ENCODE measurements at places on chromosomes 4 and X. TPM values are rescaled to one million over a fixed set of nuclear protein-coding genes. Genes with fewer than 3 reads are reported as not detected.
A peak's percentile ranks its signal among the peaks of the same experiment; 100 is the strongest.

- H3K27ac ChIP-seq = peak overlapping the region; percentile 95
- H3K4me3 ChIP-seq = peak overlapping the region; percentile 80
These were observed 68.6 kb downstream of the NOCT start for GRCh38 chr4:139083956-139084803.

GRCh38 chr4:169342906-169343564 is 72.3 kb upstream of the SH3RF1 start:
- H3K36me3 ChIP-seq = no peaks in the 10 kb centered on the region

GRCh38 chr4:13452927-13453579 is 31.1 kb downstream of the RAB28 start:
- no peak overlapping the region for H3K27ac ChIP-seq
- no peak for DNase-seq
- no peaks in the 10 kb centered on the region for H3K4me1 ChIP-seq
- peaks cover 18% of the 10 kb centered on the region for H3K36me3 ChIP-seq

DNA sequence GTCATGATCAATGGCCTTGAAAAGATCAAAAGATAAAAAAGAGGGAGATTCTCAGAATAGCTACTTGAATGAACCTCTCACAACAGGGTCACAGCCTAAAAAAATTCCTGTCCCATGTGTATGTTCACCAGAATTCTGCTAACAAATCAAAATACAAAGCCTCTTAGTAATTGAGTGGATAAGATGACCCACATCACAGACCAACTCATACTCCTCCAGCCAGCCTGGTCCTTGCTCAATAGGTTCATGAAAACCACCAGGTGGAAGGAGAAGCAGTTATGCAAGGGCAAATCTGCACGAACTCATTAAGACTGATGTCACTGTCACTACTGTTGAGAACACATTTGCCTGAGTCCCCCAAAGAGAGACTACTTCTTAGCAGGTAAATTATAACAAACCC is 21.5 kb downstream of the WDFY3 start:
- no peak overlapping the region for H3K27ac ChIP-seq

DNA sequence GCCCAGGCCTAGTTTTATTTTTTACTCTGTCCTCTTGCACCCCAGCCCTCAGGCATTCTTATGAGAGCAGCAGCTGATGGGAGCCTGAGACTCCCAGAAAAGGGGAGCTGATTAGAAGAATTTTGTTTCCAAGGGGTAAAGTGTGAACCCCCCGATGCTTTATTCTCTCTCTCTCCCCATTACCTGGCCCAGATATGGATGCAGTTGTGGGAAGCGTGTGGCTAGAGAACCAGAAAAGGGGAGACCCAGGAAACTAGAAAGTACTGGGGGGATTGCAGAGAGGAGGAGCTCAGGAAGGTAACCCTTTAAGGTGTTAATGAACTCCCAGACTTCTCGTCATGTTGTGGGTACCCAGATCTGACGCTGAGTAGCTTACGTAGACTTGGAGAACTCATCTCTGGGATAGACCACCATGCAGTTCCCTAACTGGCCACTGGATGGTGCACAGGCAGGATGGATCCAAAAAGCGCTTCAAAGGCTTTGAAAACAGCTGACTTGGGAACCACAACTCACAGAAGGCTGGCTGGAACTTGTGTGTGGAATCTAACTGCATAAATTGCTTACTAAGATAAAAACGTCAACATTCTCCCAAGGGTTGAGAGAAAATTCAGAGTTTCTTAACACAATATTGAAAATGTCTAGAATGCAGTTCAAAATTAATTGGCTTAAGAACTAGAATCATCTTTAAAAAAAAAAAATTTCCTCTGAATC is 64.7 kb downstream of the TBC1D14 start:
- no peaks in the 10 kb centered on the region for H3K27me3 ChIP-seq
- peaks cover 15% of the 10 kb centered on the region for H3K4me1 ChIP-seq
- H3K27ac ChIP-seq = no peak overlapping the region

DNA sequence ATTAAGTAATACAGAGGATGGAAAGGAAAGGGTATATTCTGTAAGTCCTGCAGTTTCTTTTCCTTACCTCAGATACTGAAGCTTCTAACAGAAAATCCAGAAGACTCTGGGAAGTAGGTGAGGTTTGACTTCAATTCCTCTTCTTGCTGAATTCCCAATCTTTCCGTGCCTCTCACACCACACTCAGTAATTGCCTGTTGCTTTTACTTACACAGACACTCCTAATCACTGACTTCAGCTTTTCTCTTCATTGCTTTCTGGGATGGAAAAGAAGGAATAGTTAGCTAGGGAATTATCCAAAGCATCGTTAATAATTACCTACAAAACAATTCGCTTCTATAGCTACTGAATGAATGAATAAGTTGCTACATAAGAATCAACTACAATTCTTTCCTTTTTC is 163.6 kb downstream of the FBXO8 start:
- no peaks in the 10 kb centered on the region for H3K36me3 ChIP-seq
- DNase-seq = no peak
- no peaks in the 10 kb centered on the region for H3K4me1 ChIP-seq

GRCh38 chr4:128686032-128686465 is 123.5 kb upstream of the JADE1 start:
- H3K4me1 ChIP-seq = no peaks in the 10 kb centered on the region
- no peak overlapping the region for H3K27ac ChIP-seq
- no peak overlapping the region for H3K4me3 ChIP-seq

GRCh38 chr4:170008371-170008770 is 17.8 kb downstream of the MFAP3L start:
- H3K4me1 ChIP-seq = peaks cover 10% of the 10 kb centered on the region
- no peaks in the 10 kb centered on the region for H3K36me3 ChIP-seq
- no peak for DNase-seq
- no peak overlapping the region for H3K27ac ChIP-seq

DNA sequence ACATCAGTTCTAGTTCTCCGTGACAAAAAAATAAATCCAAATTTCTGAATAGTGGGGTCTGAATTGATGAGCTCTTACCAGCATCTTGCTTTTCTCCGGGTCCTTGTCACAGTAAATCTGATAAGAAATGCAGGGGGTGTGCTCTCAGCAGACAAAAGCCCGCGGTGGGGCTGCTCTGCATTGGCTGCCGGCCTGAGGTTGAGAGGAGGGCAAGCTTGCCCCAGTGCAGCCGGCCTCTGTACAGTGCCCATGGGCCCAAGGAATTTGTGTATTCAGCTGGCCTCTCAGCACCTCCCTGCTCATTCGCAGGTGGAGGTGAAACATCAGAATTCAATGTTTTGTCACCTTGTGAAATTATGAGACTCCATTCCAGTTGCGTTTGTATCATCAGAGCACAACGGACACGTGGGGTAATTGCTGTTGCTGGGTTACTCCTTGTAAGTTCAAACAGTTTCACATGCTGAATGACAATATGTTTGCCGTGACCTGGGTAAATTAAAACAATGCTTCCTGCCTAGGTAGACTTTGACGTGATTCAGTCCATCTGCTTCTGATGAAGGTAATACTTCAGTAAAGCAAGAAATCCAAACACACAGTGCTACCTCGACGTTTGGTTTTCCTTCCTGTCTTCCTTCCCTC is 596.4 kb downstream of the MID1IP1 start:
- H3K27me3 ChIP-seq = no peaks in the 10 kb centered on the region
- H3K4me1 ChIP-seq = no peaks in the 10 kb centered on the region
- no peak overlapping the region for H3K4me3 ChIP-seq

Gene PPP4R3C
- not detected for total RNA-seq

- H3K4me3 ChIP-seq = no peak overlapping the region
- peaks cover 12% of the 10 kb centered on the region for H3K27me3 ChIP-seq
- no peak overlapping the region for H3K27ac ChIP-seq
- peaks cover 41% of the 10 kb centered on the region for H3K4me1 ChIP-seq
- peak; percentile 2 for DNase-seq
These were observed 13.5 kb upstream of the ASMTL start for GRCh38 chrX:1466232-1466661.

DNA sequence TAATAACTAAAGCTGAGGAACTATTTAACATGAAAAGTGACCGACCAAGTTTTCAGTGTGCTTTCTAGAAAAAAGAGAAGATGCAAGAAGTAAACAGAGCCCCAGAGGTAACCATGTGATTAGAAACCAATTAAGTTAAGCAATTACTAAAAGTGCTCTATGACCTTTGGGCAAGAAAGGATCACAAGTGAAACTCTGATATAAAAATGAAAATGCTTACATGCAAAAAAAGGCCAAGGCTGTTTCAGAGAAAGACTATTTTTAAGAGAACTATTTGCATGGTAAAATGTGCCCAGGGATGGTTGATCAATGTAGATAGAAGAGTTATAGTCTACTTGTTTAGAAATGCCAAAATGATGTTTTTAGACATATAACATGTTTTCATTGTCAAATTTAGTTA is 22.0 kb downstream of the KLHL15 start:
- no peaks in the 10 kb centered on the region for H3K4me1 ChIP-seq
- no peak overlapping the region for H3K4me3 ChIP-seq
- no peak overlapping the region for H3K27ac ChIP-seq
- no peak for DNase-seq

Gene GAGE2A
- total RNA-seq = not detected

GRCh38 chr4:111697176-111697942 is 447.9 kb upstream of the FAM241A start:
- no peak overlapping the region for H3K4me3 ChIP-seq
- H3K27ac ChIP-seq = no peak overlapping the region
- H3K4me1 ChIP-seq = no peaks in the 10 kb centered on the region
- no peaks in the 10 kb centered on the region for H3K27me3 ChIP-seq
- DNase-seq = no peak

- H3K4me1 ChIP-seq = peaks cover 22% of the 10 kb centered on the region
- no peak overlapping the region for H3K4me3 ChIP-seq
- no peaks in the 10 kb centered on the region for H3K36me3 ChIP-seq
- DNase-seq = peak; percentile 31
These were observed 25.8 kb upstream of the PSAPL1 start for GRCh38 chr4:7460566-7460965.

GRCh38 chr4:167885872-167886271 is 206.5 kb upstream of the ANXA10 start:
- H3K36me3 ChIP-seq = no peaks in the 10 kb centered on the region
- H3K27ac ChIP-seq = no peak overlapping the region
- H3K4me3 ChIP-seq = no peak overlapping the region
- no peak for DNase-seq
- H3K4me1 ChIP-seq = no peaks in the 10 kb centered on the region

Gene RTL5
- total RNA-seq = 2.6 TPM

Gene SLITRK2
- 0.14 TPM for total RNA-seq

Gene SYTL5
- not detected for total RNA-seq

- no peak overlapping the region for H3K4me3 ChIP-seq
- no peaks in the 10 kb centered on the region for H3K4me1 ChIP-seq
- no peak overlapping the region for H3K27ac ChIP-seq
- H3K27me3 ChIP-seq = no peaks in the 10 kb centered on the region
- DNase-seq = no peak
- no peaks in the 10 kb centered on the region for H3K36me3 ChIP-seq
These were observed 209.7 kb upstream of the RADX start for GRCh38 chrX:106401965-106402559.

- H3K4me3 ChIP-seq = no peak overlapping the region
- no peaks in the 10 kb centered on the region for H3K4me1 ChIP-seq
- H3K36me3 ChIP-seq = no peaks in the 10 kb centered on the region
These were observed 30.6 kb downstream of the TBL1X start for GRCh38 chrX:9495496-9495895.

DNA sequence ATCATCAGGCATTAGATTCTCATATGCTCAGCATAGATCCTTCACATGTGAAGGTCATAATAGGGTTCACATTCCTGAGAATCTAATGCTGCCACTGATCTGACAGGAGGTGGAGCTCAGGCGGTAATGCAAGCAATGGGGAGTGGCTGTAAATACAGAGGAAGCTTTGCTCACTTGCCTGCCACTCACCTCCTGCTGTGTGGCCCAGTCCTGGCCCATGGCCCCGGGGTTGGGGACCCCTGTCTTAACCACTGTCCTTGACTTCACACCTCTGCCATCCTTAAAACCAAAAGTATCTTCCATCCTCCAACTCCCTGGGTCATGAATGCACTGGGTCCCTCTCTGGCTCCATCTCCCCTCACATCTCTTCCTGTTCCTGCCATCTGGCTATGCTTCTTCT is 129.1 kb downstream of the HMX1 start:
- no peaks in the 10 kb centered on the region for H3K4me1 ChIP-seq
- DNase-seq = no peak
- no peak overlapping the region for H3K4me3 ChIP-seq
- H3K36me3 ChIP-seq = no peaks in the 10 kb centered on the region
- no peak overlapping the region for H3K27ac ChIP-seq

DNA sequence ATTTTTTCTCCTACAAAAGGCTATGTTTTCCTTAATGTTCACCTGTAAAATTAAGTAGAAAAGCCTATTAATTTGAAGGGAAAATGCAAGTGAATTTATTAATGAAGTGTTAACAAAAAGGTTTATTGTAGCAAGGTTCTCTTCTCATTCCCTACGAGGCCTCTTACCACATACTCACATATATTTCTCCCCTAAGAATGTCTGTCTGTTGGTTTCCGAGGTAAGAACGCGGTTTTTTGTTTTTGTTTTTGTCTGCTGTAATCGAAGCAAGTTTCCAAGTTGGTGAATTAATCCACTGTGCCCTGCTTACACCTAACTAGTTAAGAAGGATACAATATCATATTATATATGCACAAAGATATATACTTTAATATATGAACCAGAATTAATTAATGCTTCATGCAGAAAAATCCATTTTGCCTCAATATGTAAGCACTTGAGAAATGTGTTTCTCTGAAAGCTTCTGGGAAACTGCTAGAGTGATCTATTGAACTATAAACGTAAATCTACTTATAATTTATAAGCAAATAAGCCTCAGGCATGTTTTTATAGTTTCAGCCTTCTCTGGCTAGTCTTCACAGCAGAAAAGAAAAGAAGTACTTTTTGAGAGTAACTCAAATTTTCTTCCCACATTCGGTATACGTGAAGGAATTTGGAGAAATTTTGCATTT is 120.8 kb downstream of the EGF start:
- H3K27ac ChIP-seq = no peak overlapping the region
- H3K27me3 ChIP-seq = no peaks in the 10 kb centered on the region
- H3K4me1 ChIP-seq = no peaks in the 10 kb centered on the region
- DNase-seq = no peak
